ENCODE measurements at places on chromosomes 4 and X.

- DNase-seq, result no peak
Observed at GRCh38 chrX:69321789-69322188, 156.5 kb upstream of the PJA1 start.

GRCh38 chr4:39166669-39167068, 15.7 kb upstream of the WDR19 start:
- DNase-seq, result no peak

GRCh38 chr4:156634612-156635011, 337.0 kb downstream of the PDGFC start:
- DNase-seq, result no peak

DNA sequence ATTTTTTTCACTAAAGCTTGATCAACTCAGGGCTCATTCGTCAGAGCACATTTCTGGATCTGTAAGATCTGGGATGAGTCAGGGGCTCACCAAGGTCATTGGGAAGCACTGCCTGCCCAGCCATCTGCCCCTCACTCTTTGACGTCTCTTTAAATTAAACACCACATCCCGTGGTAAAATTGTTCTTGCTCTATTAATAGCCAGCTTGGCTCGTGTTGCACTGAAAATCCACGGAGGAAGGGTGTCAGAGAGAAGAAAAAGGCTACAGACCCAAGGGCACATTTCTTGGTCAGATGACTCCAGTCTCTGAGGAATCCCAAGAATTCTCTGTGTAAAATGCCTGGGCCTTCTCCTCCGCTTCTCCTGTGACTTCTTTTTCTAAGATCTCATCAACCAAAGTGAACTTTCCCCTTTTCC, 45.7 kb upstream of the GATB start:
- DNase-seq, result no peak

DNA sequence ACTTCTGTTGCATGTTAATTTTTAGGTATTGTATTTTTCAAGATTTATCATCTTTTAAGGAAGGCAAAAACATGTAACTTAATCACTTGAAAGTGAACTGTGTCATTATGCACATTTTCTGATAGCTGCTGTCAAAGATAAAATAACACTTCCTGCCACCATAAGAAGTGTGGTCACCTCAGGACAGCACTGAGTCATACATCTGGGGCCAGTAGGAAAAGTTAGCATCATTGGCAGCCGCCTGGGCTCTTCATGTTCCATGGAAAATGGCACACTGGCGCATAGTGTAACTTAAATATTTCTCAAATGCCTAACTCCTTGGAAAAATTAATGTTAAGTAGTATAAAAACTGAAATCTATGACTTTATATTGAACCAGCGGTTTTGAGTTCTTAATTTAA, 24.2 kb downstream of the CNKSR2 start:
- DNase-seq, result no peak

DNA sequence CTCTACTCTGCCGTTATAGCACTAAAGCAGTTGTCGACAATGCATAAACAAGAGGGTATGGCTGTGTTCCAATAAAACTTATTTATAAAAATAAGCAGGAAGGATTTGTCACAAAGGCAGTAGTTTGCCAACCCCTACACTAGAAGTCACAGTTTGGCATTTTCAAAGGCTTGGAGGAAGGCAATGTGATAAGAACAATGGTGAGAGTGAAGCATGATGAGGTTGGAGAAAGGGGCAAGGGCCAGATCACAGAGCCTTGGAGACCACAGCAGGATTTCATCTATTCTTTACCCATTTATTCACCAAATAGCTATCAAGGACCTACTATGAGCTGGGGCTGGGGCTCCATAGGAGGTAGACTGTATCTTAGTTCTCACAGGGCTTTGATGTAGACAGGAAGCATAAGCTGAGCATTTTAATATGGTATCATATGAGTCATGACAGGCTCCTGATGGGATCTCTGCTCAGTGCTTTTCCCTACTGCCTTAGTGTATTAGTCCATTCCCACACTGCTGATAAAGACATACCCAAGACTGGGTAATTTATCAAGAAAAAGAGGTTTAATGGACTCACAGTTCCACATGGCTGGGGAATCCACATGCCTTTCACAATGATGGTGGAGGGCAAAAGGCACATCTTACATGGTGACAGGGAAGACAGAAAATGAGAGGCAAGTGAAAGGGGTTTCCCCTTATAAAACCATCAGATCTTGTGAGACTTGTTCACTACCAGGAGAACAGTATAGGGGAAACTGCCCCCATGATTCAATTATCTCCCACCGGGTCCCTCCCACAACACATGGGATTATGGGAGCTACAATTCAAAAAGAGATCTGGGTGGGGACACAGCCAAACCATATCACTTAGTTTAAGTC, 58.9 kb downstream of the PPM1K start:
- no peak for DNase-seq

GRCh38 chrX:30888526-30889146, 418 bp downstream of the TAB3 start:
- DNase-seq, result peak; percentile 56

DNA sequence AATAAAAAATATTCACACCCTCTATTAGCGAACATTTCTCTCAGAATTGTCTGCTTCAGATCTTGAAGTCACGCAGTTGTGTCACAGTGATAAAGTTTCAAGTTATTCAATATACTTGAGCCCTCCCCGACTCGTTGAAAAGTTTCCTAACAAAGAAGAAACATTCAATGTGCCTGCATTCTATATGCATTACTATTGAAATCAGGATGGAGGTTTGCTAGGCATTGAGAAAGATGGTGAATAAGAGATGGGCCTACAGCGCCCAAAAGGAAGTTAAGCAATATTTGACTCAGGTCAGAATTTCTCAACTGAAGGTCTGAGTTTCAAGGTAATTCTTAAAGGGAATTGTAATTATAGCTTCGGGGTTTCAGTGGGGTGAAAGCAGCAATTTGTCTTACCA, 6.1 kb downstream of the TCEANC start:
- DNase-seq, result no peak

- DNase-seq, result no peak
Observed at GRCh38 chr4:74475946-74476345, 31.0 kb downstream of the AREG start.

GRCh38 chrX:150569155-150569477, 695 bp downstream of the MTM1 start:
- DNase-seq, result peak; percentile 52

DNA sequence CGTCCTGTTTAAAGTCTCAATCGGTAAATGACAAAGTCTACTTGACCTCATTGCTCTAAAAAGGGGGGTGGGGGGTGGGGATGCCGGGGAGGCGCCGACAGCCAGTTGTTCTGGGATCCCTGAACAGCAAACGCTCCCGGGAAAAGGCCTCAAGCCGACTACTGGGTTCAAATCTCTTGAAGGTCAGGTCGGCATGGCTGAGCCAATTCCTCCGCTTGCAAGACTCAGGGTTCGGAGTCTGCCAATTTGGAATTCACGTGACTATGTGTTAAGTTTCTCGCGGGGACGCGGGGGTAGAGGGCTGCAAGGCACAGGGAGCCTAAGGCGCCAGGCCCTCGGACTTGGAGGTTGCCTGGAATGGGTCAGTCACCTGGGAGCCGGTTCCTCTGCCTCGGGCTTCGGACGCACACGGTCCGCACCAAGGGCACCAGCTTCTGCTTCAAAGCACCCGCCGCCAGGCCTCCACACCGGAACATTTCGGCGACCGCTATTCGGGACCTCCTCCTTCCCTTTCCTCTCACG, 399 bp downstream of the AIFM1 start:
- no peak for DNase-seq

- DNase-seq, result peak; percentile 48
Observed at GRCh38 chrX:134990801-134991481, at the start of gene SMIM10. SMIM10 (plus strand) TSS chrX:134990991; CDS start chrX:134991096, 105 bp downstream.

DNA sequence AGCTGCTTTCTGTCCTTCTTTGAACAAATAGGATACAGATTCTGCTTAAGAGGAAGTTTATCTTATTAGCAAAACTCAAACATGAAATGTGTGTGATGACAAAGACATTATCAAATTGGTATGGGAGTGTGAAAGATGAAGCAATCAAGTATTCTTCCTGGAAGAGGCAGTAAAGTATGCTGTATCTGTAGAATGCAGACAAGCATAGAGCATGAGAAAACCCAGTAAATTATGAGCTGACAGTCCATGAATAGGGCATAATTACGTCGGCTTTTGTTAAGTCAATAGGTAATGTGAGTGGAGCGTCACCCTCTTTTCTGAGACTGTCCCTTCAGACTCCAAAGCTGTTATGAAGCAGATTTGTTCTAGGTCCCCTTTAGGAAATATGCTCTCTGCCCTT, 458.6 kb upstream of the NWD2 start:
- DNase-seq, result no peak

GRCh38 chr4:113398441-113399143, 349.1 kb downstream of the ANK2 start:
- DNase-seq, result no peak

DNA sequence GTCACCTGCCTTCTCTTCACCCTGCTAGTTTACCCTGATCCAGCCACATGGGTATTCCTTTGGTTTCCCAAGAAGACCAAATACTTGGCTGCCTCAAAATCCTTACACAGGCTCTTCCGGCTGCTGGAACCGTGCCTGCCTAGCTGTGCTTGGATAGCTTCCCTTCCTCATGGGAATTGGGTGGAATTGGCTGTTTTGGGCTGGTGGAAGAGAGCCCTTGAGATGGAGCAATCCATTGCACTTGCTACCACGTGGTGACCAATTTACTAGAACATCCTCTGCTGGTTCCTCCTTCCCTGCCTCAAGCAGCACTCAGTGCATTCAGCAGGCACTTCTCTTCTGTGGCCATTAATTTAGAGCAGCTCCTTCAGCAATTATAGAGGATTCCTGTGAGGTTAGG, 119.3 kb upstream of the AP1S2 start:
- DNase-seq, result no peak

DNA sequence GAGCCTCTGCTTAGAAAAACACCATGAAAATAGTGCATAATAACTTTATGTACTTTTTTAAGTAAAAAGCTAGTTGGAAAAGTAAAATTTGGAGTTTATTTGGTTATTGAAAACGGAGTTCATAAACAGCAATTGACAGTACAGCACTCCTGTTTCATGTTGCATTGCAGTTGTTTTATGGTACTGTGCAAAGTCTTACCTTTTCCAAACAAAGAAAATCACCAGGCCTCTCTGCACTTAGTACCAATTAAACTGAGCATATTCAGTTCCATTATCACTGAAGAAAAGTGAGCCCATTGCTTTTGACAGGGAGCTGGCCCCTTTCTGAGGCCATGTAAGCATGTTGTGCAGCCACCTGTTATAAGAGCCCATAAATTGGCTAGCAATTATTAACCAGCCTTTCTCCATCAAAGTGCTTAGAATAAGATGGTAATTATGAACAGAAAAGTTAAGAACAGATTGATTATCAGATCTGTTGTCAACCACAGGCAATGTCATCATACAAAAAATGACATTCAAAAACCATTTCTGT, 376.6 kb upstream of the EMCN start:
- DNase-seq, result no peak

DNA sequence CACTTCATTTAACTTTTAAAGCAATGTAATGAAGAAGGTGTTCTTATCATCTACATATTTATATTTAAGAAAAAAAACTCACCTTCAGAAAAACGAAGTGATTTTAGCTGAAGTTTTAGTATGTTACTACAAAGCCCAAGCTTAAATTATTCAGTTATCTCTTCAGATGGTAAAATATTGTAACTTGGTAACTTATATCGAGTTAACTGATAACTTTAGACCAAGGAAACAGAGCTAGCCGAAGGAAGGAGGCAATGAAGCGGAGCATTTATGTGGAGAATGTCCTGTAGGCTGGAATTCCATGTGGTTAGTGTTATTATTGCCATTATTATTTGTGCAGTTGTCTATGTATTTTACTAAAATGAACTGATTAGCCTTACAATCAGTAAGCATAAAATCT, 1102.1 kb upstream of the LCORL start:
- DNase-seq, result no peak

GRCh38 chr4:136036744-136037143, 1495.5 kb downstream of the PCDH18 start:
- DNase-seq, result no peak

GRCh38 chrX:10042055-10042454, 74.9 kb downstream of the CLDN34 start:
- no peak for DNase-seq

DNA sequence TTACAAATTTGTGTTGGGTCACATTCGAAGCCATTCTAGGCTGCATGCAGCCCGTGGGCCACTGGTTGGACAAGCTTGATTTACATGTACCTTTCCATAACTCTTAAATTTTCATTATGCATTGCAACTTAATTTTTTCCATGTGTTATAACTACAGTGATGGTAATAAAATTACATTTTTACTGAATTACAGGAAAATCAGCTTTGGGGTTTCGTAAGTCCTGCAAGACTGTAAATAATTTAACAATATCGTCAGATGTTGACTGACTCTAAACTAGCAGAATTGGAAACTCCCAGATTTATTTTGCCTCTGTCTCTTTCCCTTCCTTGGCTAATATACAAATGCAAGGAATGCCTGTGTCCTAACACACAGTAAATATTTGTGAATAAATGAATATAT, 88.0 kb upstream of the RAPGEF2 start:
- DNase-seq, result no peak

- DNase-seq, result peak; percentile 52
Observed at GRCh38 chr4:184476695-184477094, 2.3 kb upstream of the IRF2 start.

DNA sequence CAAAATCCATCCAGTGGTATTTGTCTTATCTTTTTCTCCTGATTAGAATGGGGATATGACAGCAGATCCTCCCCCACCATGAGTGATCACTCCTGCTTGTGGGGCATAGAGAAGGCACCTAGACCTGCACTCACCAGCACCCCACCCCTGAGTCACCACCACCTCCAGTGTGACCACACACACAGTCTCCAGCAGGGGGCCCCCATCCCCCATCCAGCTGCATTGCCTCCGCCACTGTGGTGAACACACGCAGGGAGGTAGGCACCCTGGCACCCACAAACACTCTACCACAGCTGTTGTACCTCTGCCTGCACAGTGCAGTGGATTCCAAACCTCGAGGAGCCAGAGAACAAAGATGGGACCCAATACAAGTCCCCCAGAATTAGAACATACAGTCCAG, 9.0 kb upstream of the MAGEA8 start:
- peak; percentile 86 for DNase-seq

DNA sequence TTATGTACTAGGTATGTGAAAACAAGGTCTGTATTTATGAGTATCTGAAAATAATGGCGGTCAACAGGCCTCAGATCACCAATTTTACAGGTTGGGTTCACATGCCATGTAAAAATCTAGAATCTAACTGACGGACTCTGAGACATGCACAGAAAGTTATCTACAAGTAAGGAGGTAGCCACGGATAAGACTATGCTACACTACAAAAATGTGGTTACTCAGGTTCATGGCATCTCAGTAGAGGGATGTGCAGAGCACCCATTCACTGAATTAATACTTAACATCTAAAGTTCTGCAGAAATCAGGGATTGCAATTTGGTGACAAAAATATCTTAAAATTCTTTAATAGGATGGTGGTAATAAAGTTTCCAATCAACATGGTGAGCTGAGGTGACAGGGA, 155.9 kb downstream of the APBB2 start:
- DNase-seq, result no peak

DNA sequence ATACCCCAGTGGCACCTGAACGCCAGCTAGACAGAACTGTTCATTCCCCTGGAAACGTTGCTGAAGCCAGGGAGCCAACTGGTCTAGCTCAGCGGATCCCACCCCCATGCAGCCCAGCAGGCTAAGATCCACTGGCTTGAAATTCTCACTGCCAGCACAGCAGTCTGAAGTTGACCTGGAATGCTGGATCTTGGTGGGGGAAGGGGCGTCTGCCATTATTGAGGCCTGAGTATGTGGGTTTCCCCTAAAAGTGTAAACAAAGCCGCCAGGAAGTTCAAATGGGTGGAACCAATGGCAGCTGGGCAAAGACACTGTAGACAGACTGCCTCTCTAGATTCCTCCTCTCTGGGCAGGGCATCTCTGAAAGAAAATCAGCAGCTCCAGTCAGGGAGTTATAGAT, 213.0 kb downstream of the NKX6-1 start:
- DNase-seq, result no peak

GRCh38 chrX:78545233-78545632, 113.9 kb downstream of the RTL3 start:
- DNase-seq, result no peak
